Occipital lobe (tissue), 3 donors: ENCODE measurements at places on chromosomes 1 and 21. TPM values are rescaled to one million over a fixed set of nuclear protein-coding genes. Genes with fewer than 3 reads are reported as not detected.

RAB3B gene
- total RNA-seq: 8.4 TPM

DNA sequence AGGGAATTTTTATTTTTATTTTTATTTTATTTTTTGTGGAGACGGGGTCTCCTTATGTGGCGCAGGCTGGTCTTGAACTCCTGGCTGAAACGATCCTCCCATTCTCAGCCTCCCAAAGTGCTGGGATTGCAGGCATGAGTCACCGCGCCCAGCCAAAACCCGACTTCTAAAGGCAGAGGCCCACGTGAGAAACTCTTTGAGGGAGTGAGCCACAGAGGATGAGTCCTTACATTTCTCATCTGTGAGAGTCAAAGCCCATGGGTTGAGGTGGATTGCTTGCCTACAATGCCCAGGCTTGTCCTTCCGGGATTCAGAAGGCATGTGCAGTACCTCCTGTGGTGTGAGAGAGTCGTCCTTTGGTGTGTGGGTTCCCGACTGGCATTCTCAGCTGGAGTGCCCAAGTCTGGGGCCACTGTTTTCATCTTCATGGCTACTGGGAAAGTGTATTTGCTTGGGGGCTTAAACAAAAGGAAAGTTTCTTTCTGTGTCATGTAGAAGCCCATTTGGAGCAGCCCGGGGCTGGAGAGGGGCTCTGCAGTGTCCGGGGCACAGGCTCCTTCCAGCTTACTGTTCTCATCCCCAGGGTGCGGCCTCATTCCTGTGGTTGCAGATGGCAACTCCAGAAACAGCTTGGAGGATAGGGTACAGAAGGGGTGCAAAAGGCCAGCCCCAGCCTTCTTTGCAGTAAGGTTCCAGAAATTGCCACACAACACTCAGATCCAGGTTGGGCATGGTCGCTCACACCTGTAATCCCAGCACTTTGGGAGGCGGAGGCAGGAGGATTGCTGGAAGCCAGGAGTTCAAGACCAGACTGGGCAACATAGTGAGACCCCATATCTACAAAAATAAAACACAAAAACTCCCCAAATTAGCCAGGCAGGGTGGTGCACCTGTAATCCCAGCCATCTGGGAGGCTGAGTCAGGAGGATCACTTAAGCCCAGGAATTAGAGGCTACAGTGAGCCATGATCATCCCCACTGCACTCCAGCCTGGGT, 29.4 kb upstream of the CSF3R start:
- no peak for DNase-seq

DNA sequence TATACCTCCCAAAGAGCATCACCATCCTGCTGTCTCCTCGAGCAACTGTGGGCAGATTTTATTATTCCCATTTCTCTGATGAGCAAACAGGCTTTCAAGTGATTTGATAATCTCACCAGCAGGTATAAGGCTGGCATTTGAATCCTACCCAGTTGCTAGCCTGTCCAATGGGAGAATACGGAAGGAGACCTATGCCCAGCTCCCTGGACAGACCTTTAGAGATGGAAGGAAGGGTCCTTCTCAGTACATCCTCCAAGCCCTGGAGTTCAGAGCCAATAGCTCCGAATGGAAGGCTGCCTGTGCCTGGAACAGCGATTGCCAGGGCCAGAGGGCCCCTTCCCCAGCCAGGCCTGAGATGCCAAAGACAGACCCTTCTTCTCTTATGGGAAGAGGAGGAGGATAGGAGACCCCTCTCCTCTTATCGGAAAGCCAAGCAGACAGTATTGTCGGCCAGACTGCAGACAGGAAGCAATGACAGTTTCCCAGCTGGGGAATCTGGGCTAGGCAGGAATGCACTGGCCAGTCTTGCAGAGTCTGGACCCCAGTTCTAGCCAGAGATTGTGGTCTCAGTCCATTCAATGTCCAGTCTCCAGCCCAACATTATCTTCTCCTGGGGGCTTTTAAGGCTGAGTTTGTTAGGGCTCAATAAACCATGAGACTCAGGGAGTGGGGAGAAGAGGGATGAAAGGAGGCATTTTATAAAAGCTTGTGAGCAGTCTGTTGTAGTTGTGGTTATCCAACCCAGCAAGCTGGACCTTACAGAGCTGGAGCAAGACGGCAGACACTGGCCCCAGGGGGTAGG, 2.0 kb downstream of the IFFO2 start:
- DNase-seq: no peak

CFHR3 gene
- not detected for total RNA-seq

DNA sequence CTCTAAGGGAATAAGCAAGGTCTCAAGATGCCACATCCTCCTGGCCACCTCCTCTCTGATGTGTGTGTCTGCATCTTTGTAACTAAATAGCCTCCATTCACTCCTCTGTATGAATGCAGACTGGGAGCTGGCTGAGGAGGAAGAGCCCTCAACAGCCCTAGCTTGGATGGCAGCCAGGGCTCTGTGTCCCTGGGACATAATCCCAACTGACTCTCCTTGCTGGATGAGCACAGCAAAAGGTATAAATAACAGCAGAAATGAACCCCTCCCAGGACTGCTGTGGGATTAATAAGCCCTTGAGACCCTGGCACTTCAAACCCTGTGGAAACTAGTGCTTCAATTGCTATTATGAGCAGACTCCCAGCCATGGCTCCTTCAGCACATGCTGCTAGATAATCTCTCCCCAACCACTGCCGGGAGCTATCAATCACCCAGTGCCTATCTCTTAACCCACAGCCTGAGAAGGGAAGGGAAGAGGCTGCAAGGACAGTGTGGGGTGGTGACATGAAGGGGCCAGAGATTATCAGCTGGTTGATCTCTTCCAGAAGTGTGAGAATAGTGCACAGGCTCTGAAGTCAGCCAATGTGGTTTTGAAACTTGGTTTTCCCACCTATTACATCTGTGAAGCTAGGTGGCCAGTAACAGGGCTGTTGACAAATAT, 152.2 kb downstream of the TNR start:
- DNase-seq: no peak

DNA sequence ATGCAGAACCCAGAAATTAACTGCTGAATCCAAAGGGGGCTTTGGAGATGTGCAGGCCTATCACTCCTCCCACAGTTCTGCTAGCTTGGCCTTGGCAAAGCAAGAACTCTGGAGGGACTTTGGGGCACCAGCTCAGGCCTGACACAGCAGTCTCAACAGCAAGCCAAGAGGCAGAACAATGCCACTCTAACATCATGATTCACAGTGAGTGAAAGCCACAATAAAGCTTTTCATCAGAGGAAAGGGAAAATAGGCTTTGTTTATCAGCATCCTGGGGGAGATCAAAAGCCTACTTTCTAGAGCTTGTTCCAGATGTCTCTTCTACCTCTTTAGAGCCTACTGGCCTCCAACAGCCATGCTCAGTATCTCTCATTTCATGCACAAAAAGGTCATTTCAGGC, 283.4 kb downstream of the KCNH1 start:
- peak; percentile 71 for DNase-seq

MYOG gene
- not detected for total RNA-seq

DNA sequence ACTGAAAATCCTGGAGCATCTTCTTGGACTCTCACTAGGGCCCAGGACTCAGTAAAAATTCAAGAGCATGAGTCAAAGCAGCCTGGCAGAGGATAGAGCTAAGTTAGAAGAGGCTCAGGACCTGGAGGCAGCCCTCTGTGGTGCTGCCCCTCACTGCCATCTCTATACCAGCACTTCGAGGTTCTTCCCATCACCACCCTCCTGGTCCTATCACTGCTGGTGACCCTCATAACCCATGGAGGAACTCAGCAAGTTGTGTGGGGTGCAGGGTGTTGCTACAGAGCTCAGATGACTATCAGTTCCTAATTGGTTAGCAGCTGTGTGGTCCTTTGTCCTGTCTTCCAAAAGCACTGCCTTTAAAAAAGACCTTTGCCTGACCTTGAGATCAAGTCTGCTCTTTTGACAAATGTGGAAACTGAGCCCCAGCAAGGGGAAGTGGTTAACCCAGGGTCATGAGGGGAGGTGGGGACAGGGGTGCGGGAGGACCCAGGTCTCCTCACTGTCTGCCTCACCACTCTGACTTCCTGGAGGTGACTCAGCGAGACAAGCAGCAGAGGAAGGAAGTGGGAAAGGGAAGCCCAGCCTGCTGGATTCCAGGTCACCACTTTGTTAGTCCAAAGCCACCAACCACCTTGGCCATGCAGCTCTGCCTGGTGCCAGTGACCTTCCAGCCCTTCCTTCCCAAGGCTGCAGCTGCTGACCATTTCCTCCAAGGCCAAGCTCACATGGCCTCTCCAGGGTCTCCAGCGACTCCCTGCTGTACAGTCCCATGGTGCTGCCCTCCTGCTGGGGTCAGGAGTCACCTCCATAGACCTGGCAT, 199.4 kb upstream of the EDN2 start:
- no peak for DNase-seq

- no peak for DNase-seq
Observed at GRCh38 chr1:224407571-224408293, 26.9 kb downstream of the WDR26 start.
